ENCODE measurements at places on chromosomes 13 and 19. TPM values are rescaled to one million over a fixed set of nuclear protein-coding genes. Genes with fewer than 3 reads are reported as not detected.

DNA sequence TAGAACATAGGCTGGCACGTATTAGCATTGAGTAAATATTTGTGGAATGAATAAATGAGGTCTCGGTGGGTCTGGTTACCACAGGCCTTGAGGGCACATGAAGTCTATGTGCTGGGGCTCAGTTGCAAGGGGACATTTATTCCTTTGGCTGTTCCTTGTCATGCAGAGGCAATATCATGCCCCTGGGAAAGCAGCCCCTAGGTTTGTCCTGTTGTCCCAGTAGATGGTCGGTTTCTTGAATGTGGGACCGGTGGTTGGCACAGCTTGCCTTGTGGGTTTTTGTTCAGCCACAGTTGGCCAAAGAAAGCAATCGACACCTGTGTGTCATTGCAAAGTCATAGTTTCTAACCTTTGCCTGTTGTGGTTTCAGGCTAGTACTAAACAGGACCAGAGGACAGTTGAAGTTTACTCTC, 24.7 kb upstream of the GPR183 start:
- H3K27me3 ChIP-seq: no peaks in the 10 kb centered on the region
- H3K4me1 ChIP-seq: no peaks in the 10 kb centered on the region
- H3K4me3 ChIP-seq: no peak overlapping the region
- no peaks in the 10 kb centered on the region for H3K36me3 ChIP-seq
- no peak overlapping the region for H3K27ac ChIP-seq

DNA sequence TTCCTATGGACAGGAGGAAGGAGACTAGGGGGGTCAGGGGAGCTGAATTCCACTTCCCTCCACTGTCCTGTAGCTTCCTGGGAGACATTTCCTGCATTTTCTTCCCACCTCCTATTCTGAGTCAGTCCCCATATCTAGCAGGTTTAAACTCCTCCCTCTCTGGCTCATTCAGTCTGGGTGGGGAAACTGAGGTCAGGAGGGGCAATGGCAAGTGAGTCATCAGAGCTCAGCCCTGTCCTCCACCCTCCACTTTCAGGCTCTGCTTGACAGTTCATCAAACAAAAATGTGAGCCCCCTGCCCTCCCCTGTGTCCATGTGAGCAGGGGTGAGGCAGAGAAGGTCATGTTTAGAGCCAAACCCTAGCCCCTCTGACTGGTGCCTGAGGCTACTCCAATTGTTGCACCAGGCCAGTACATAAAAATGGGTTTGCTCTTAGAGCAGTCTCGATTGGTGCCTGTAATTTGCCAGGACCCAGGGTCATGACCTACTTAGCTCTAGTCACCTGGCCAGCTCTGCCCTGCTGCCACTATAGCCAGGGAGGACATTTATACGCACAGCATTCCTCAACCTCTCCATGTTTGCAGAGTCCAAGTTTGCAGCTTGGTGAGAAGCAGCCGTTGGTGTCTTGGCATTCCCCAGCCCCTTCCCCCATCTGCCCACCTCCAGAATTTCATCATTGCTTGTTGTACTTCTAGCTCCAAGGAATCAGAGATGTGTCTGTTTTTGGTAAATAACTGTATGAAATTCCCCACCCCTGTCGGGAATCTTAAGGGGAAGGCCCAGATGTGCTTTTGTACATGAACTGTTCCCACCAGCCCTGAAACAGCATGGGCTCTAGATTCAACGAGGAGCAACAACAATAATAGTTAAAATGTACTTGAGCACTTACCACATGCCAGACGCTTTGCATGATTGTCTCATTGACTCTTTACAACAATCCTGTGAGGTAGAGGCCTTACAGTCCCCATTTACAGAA, 20.7 kb downstream of the SAMD4B start:
- H3K27me3 ChIP-seq: no peaks in the 10 kb centered on the region
- no peak overlapping the region for H3K27ac ChIP-seq
- H3K4me3 ChIP-seq: no peak overlapping the region
- H3K4me1 ChIP-seq: peaks cover 5% of the 10 kb centered on the region
- H3K36me3 ChIP-seq: no peaks in the 10 kb centered on the region
- no peak for DNase-seq

GRCh38 chr13:75160984-75161383, 321.0 kb downstream of the TBC1D4 start:
- H3K4me1 ChIP-seq: no peaks in the 10 kb centered on the region
- DNase-seq: no peak
- no peak overlapping the region for H3K4me3 ChIP-seq
- H3K36me3 ChIP-seq: no peaks in the 10 kb centered on the region

GRCh38 chr13:28355822-28356371, 139.0 kb downstream of the FLT1 start:
- H3K27me3 ChIP-seq: no peaks in the 10 kb centered on the region
- H3K4me1 ChIP-seq: no peaks in the 10 kb centered on the region
- no peak overlapping the region for H3K27ac ChIP-seq
- H3K36me3 ChIP-seq: no peaks in the 10 kb centered on the region

OVOL3 gene
- not detected for total RNA-seq

All from ovary (tissue), 10 donors.